ENCODE measurements at places on chromosomes 7 and 10.
A peak's percentile ranks its signal among the peaks of the same experiment; 100 is the strongest.

GRCh38 chr7:77327932-77328628, 88.1 kb downstream of the GSAP start:
- DNase-seq: no peak

DNA sequence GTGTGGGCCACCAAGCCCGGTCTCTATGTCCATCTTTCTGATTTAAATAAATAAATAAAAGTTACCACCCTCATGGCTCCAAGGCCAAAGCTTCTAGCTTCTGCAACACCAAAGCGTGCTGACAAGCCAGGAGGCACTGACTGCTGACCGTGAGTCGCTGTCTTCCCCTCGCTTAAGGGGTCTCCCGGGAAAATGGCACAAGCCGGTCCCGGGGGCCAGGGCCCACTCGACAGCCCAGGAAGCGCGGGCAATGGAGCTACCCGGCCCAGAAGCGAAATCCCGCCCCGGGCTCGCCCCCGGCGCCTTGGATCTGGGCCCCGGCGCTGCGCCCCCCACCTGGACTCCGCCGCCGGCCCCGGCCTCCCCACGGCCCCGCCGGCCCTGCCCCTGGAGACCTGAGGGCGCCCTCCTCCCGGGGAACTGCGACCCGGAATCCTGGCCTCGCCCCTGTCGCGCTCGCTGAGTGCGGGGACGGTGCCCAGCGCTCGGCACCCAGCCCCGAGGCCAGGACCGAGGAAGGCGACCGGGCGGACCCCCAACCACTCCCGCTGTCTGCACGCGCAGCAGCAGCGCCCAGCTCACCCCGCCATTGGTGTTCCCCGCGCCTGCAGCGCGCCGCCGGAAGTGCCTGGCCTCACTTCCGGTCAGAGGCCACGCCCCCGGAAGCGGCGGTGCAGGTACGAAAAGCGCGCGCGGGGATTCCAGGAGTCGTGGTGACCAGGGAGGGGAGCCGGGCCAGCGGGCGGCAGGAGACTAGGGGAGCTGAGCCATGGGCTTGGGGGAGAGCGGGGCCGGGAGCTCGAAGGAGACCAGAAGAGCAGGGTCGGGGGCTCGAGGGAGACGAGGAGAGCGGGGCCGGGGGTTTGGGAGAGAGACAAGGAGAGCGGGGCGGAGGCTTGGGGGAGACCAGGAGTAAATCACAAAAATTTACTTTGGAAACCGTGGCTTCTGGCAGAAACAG, at the start of the genes MRM2 and NUDT1:
Gene MRM2 (minus strand): TSS at position 626 of the 961 bp plus-strand sequence. CDS start 36 bp downstream, at position 590.
Gene NUDT1 (plus strand): TSS at position 647 of the 961 bp plus-strand sequence. CDS start 2,349 bp downstream, outside the sequence.
- DNase-seq: peak; percentile 88

DNA sequence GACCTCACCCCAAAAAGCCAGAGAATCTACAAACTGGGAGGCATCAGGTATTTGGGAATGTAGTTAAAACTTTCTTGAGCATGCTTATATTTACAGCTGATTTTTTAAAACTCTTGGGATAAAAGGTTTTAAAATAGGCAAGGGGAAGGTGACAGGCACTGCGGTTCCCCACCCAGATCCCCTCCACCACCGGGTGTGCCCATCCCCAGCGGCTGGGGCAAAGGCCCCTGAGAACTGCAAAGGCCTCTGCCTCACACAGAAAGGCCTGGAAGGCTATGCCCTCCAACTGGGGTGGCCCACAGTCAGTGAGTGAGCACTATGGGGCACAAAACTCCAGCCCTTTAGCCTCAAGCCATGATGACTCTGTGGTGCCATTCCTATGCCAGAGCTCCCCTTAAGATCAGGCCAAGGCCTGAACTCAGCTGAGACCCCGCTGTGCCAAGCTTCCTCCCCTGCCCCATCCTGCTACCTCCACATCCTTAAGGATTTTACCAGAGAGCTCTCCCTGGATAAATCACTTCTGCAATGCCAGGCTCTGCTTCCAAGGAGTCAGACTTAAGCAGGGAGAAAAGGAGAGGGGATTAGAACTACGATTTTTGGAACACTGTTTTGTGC, 299.1 kb downstream of the GRID1 start:
- DNase-seq: no peak

DNA sequence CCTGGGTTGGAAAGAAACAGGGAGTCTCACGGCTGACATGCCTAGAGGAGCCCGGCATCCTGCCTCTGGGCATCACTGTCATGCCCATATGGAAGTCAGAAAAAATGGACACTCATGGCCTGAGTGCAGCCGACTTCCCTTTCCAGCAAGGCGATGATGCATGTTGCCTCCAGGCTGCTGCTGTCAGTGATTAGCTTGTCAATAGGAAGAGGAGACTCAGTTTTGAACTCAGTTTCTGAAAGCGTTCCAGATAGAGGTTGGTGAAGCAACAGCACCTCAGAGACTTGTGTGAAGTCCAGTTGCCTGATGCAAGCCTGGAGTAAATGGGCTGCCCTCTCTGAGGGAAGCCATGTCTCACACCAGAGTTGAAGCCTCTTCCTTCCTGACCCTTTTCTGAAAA, 148.4 kb downstream of the TPST1 start:
- no peak for DNase-seq

- no peak for DNase-seq
These were observed 7.4 kb upstream of the VSIR start for GRCh38 chr10:71780719-71781118.

GRCh38 chr7:95772771-95773581, 622 bp downstream of the DYNC1I1 start:
- peak; percentile 12 for DNase-seq

GRCh38 chr10:122504610-122504950, 43.2 kb downstream of the HTRA1 start:
- DNase-seq: peak; percentile 74

DNA sequence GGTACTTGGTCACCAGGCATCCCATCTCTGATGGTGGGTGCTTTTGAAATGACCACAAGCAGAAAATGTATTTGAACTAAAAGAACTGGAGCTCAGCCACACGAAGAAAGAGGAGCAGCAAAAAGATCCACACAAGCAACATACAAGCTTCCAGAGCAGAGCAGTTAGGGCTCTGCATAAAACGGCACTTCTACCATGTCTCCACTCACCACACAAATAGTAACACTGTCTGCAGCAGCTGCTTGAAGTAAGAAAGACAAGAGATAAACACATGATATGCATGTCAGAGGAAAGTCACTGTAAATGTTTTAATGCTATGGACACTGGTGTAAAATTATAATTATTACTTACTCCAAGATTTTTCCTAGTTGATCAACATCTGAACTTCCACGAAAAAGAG, 32.5 kb upstream of the FAM133B start:
- no peak for DNase-seq

DNA sequence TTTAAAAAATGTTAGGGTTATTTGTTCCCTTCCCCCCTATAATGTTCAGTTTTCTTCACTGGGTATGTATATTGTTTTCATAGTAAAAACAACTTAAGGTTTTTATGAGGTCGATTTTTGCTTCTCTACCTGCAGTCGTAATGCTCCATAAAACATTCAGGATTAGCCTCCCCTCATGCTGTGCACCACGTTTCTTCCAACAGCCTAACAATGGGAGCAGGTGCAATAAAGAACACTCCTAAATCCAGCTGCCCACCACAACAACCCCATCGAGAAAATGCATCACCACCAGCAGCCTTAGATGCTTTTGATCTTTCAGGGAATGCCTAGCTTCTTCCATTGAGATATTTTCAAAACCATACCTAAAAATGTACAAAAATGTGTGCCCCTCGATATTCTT, 111.1 kb downstream of the ADAM12 start:
- DNase-seq: no peak

All from hepatic stellate cell (primary cell).